ENCODE measurements at places on chromosomes 7 and 10.

- no peak for DNase-seq
These were observed 58.7 kb upstream of the PFKP start for GRCh38 chr10:3008518-3009195.

DNA sequence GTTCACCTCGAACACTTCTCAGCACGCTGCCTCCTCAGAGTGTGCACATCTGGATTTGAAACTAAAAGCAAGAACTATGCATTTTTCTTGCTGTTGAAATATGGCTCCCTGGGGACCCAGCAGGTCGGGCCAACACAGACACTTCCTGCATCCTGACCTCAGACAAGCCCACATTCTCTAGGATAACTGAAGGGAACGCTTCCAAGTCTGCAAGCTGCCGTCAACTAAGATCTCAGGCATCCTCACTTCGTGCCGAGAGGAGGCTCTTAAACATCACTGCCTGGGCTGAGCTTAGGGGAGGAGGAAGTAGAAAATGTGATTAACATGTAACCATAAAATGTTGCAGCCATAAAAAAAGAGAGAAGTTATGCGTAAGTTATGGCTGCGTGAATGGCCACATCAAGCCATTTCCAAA is 65.5 kb downstream of the PYROXD2 start:
- no peak for DNase-seq

DNA sequence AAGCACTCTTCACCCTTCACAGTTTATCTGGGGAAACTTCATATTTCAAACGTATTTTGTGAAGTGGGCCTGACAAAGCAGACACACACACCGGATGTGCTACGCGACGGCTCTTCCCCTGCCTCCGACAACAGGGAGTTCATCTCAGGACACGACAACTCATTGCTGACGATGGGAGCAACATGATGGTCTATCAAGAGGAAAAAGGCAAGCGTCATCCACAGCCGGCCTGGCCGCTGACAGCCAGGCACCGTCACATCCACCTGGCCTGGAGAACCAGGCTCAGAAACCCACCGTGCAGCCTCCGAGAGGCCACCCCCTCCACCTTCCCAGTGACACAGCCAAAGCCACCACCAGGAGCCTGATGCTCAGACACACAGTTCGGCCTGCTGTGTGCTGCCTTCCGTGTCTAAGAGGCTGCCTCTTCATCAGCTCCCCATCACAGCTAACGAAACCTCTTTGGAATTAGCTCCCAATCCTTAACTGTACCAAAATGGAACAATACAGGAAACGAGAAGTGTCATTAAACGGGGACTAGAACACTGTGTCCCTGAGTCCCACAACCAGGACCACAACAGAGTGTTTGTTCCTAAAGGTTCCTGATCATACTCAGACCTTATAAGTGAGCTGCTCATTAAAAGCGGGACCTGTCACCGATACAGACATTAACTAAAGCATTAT is 76.7 kb downstream of the SFMBT2 start:
- no peak for DNase-seq

- DNase-seq, result no peak
These were observed 45.4 kb downstream of the DOCK4 start for GRCh38 chr7:112160771-112161150.

- DNase-seq, result no peak
These were observed 6.7 kb upstream of the AIFM2 start for GRCh38 chr10:70139151-70139996.

DNA sequence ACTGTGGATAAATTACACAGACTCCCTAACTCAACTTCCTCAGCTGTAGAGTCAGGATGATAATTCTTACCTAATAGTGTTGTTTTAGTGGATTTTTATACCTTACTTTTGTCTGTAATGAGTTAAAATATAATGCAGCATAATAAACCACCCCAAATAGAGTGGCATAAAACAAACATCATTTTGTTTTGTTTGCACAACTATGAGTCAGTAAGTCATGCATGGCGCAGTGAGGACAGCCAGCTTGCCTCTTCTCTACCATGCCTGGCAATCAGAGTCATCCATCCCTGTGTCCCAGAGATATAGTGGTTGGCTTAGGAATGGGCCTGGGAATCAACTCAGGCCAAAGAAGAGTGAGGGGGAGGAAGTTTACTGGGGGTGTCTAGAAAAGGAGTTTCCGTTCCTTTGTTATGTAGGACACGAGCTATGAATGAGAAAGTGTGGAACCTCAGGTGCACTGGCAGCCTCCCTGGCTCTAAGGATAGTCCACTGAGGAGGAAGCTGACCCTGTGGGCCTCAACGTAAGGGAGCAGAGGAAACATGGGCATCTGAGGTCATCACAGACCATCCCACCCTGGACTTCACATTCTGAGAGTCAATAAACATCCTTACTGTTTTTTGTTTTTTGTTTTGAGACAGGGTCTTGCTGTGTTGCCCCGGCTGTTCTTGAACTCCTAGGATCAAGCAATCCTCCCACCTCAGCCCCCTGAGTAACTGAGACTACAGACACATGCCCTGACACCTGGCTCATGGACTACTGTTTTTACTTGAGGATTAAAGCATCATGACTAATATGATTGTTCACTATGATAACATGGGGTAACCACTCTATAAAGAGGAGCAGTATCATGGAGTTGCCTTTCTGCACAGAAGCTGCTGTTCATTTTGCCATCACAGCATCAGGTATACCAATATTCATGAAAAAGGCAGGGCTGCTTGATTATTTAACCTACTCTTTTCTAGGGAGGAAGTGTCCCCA is 21.0 kb upstream of the GRB10 start:
- DNase-seq, result no peak

DNA sequence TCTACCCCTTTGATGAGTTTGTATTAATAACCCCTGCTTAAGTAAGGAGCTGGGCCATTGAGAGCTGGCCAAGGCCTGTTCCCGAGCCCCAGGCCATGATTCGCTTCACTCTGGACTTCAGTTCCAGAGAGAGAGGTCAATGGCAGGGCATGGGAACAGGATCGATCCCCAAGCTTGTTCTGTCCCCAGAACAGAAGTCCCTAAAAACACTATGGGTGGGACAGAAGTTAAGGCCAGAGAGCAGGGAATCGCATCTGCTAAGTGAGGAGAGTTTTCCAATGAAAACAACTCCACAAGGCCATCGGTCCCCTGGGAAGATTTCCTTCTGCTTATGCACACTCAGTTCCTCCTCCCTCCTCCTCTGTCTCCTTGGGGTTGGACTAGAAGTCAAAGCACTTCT is 159.6 kb downstream of the LSM5 start:
- no peak for DNase-seq

- DNase-seq, result no peak
These were observed 87.9 kb downstream of the WIPF3 start for GRCh38 chr7:29894256-29894655.

- DNase-seq, result no peak
These were observed at the start of gene DNAH11 for GRCh38 chr7:21542891-21543527. Gene DNAH11, plus strand, starts transcription at chr7:21543039. Its CDS starts 207 bp downstream, at chr7:21543246.

DNA sequence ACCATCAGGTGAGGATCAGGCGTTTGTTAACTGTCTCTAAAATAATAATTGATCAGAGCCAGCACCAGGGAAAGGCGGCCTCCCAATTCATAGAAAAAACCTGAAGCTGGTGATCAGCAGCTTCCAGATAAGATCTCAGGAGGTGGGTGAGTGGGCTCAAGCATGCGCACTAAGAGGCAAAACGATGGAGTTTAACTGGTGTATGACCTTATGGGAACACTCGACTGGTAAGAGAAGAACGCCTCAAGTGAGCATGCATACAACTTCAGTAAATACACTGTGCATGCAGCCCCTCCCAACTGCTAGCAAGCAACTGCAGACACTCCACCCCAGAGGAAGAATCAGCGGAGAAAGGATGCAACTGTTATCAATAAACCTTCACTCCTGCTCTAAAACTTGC is 18.1 kb downstream of the RAPGEF5 start:
- no peak for DNase-seq

- no peak for DNase-seq
These were observed 96.3 kb upstream of the PRR15 start for GRCh38 chr7:29467193-29467926.

DNA sequence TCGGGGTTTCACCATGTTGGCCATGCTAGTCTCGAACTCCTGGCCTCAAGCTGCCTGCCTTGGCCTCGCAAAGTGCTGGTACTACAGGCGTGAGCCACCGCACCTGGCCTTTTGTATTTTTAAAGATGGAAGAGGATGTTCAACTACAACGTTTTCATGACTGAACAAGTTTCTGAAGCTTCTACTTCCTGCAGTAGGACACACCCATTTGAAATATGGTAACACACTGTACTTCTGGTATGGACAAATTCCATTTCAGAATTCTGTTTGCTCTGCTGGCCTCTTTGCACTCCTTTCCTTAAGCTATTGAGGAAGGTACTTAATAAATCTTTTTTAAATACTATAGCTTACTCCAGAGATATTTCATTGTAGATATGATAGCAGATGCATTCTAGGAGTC is 10.9 kb upstream of the CDK1 start:
- DNase-seq, result no peak

GRCh38 chr7:123352973-123353372 is 153.2 kb upstream of the SLC13A1 start:
- DNase-seq, result no peak

- no peak for DNase-seq
These were observed 193.8 kb upstream of the ADO start for GRCh38 chr10:62610649-62611229.

DNA sequence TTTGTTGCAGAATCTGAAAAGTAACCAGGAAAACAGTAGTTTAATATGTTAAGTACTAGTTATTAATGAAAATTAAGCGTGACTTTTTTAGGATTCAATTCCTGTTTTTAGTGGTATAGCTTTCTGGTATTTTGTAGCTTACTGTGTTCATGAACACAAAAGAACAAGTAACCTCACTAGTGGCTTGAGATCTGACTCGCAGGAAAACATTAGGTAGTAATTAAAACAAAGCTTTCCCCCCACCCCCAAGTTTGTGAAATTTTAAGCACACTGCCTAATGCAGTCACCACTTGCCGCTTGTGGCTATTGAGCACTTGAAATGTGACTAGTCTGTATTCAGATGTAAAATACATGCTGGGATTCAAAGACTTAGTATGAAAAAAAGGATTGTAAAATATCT is 102.5 kb upstream of the RPA3 start:
- no peak for DNase-seq

GRCh38 chr7:139854803-139855497 is 25.9 kb downstream of the TBXAS1 start:
- DNase-seq, result no peak

- DNase-seq, result no peak
These were observed 80.0 kb downstream of the AKAP9 start for GRCh38 chr7:92020636-92021035.

- no peak for DNase-seq
These were observed 389.2 kb upstream of the KLF6 start for GRCh38 chr10:4174197-4174596.

- DNase-seq, result no peak
These were observed 172.5 kb downstream of the EGFR start for GRCh38 chr7:55191161-55191925.

DNA sequence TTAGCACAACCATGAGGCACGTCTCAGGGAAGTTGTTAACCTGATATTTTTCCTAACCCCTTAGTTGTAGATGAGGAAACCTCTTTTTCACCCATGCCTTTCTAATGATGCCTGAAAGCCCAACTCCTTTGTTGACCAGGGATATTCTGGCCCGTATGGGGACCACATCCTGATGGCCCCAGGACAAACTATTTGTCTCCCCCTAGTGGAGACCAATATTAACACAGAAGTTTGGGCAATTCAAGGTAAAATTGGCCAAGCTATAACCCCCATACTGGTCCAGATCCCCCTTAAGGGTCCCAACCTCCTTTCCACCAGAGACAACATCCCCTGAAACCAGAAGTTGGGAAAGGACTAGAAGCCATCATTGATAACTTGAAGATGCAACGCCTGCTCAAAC is 893.3 kb downstream of the SORCS1 start:
- DNase-seq, result no peak

DNA sequence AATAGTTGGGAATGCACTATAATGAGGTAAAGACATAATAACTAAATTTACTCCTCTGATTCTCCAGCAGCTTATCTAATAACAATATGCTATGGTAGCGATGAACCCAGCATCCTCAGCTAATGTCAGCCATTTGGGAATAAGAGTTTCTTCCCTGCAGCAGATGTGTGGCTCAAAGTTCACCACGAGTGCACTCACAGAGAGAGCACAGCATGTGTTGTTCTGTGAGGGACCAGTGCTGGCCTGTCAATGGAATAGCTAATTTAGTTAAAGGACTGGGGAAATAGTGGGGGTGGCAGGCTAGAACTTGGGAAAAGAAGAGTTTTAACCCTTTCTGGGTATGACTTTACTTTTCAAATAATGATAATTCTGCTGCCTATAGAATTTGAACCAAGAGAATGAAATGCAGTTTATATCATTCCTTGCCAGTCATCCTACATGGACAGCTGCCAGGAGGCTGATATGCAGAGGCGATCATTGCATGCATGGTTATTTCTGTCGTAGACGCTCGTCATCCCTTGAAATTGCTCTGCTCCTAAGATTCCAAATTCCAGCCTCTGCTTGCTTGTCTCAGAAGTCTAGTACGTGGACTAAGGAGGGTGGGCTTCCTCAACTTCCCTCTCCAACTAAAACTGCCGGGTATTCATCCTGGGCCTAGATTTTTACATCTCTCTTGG is 355.6 kb downstream of the RNLS start:
- DNase-seq, result no peak

- no peak for DNase-seq
These were observed 50.8 kb downstream of the CAMK2B start for GRCh38 chr7:44274623-44274975.

- DNase-seq, result no peak
These were observed 209.5 kb downstream of the FAM107B start for GRCh38 chr10:14565199-14565598.

- DNase-seq, result no peak
These were observed 2.6 kb downstream of the HYCC1 start for GRCh38 chr7:23011222-23011924.

DNA sequence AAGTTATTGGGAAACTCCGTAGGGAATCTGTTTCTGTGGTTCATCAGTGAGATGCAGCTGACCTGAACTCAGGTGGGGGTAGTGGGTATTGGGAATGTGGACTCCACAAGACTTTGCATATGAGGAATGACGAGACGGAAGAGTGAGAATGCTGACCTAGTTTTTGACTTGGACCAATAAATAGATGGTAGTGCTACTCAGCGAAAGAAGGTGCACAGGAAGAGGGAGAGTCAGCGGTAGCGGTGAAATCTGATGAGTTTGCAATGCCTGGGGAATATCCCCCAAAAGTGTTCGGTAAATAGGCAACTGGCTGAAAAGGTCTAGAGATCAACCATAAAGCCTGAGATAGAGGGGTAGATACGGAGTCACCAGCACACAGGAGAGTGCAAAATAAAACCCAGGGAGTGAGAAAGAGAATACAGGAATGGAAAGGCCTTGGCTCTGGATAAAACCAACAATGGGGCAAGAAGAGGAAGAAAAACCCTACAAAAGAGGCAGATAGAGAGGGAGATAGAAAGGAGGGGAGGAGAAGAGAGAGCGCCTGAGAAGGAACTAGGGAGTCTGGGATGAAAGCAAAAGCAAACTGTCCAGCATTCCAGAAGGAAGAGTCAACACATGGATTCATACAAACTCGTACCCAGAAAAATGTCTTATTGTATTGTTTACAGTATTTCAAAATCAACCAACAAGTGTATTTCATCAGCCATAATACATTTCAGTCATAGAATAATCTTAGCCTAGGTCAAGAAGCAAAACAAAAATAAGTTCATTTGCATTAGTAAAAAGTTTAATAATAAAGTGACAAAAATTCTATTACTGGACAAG is 5.4 kb downstream of the ARHGAP21 start:
- DNase-seq, result no peak

Measured in NCI-H2107 (cell line).